ENCODE measurements at places on chromosomes 11 and 22.

DNA sequence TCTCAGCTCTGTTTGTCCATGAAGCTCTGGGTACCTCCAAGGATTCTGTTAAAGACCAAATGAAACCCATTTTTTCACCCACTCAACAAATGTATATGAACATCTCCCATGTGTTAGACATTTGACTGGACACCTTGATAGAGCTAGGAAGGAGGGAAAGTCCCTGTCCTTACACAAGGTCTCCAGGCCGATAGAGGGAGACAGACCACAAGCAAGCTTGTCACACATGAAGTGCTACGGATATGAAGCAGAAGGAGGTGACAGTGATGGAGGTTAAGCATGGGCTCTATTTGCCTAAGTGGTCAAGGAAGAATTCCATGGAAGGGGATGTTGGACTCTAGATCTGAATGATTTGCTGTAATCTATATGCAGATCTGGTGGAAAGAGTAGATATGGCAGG lies 138.5 kb downstream of the MYO18B start:
- DNase-seq: no peak

- DNase-seq: no peak
Measured at GRCh38 chr11:121235057-121235456, 57.5 kb upstream of the SC5D start.

GRCh38 chr11:72233773-72234513 lies 9.4 kb downstream of the INPPL1 start:
- no peak for DNase-seq

- no peak for DNase-seq
Measured at GRCh38 chr11:36450110-36450572, 59.9 kb downstream of the TRAF6 start.

GRCh38 chr11:61814247-61814957 lies 2.4 kb downstream of the FADS1 start:
- DNase-seq: no peak

GRCh38 chr22:45077286-45077685 lies 67.5 kb upstream of the PHF21B start:
- no peak for DNase-seq

DNA sequence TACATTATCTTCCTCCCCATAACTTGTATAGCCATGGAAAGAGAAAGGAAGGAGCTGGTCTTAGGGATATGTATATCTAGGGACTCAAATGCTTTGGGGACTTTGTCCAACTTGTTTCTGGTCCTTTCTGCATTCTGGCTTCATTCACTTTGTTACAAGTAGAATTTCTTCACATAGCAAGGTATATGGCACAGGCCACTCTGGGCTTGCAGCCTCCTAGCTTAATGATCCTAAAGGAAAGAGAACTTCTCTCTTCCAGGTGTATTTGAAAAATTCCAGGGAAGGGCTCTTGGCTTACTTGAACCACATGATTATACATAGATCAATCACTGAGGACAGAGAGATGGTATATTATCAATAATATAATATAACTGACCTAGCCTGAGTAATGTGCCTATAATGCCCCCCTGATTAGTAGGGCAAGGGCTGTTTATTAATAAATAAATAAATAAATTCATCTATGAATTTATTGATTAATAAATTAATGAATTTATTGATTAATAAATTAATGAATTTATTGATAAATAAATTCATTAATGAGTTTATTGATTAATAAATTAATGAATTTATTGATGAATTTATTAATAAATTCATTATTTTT lies 48.2 kb upstream of the CEP295 start:
- DNase-seq: no peak

DNA sequence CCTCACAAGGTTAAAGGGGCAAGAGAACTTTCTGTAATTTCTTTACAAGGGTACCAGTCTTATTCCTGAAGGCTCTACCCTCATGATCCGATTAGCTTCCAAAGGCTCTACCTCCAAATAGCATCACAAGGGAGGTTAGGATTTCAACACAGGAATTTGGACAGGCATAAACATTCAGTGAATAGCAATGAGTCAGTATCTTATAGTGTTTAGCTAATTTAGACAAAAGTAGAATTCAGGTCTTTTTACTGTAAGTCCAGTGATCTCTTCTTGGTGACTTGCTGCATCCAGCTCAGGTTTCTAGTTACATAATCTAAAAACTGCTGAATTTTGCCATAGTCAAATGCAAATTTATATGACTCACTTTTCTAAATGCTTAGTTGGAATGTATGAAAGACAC lies 1995.6 kb upstream of the RAG2 start:
- DNase-seq: no peak

DNA sequence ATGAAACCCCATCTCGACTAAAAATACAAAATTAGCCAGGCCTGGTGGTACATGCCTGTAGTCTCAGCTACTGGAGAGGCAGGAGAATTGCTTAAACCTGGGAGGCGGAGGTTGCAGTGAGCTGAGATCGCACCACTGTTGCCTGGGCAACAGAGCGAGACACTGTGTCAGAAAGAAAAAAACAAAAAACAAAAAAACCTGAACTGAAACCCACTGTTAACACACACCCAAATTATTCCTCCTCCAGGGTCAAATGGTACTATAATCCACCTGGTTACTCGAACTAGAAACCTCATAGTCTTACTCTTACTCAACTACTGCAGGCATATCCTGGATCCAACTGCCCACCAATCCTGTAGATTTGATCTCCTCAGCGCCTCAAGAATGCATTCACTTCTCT lies 35.5 kb downstream of the USP28 start:
- no peak for DNase-seq

DNA sequence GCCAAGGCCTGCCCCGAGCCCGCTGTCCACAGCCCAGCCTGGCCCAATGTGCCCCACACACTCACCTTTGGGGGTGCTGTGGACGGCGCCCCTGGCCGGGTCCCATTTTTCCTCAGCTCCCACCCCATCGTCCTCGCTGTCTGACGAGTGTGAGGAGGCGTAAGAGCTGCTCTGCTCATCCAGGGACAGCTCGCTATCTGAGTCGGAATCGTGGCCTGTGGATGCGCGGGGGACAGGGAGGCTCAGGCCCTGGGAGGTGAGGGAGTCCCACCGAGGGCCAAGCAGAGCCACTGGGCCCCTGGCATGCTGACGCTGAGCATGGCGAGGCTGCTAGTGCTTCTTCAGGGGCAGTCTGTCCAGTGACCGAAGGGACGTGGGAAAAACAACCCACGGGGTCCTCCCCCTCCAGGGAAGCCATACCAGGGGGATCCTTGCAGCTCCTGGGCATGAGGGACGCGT lies 29.7 kb downstream of the TRMU start:
- DNase-seq: no peak

DNA sequence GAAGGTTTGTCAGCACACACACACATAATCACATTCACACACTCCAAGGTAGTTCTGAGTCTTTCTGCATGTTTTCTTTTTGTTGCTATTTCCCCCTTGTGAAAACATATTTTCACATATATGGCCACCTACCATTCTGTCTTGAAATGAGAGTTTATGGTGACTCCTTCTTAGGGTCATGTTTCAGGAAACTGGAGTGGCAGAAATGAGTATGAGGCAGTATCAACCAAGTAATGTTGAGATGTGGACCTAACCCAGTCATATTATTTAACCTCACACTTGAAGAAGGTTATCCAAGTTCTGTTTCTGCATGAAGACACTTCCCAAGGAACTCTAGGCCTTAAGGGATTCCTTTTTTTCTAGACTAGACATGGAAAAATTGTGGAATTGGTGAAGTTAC lies 481.4 kb downstream of the ETS1 start:
- DNase-seq: no peak

DNA sequence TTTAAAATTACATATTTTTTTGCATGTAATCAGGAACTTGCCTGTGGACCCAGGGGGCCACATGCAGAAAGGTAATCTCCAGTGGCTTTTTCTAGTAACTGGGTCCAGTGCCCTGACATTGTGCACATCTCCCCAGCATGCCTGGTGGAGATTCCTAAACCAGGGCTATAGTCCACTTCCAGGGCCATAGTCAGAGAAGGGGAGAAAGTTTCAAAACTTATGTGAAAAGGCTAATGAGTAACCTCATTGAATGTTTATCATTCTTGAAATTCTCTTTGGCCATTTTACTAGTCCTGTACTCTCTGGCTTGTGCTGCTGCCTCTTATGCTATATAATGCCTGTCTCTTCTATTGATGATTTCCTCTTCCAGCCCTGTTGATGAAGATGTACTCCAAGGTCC lies 47.8 kb downstream of the BARX2 start:
- DNase-seq: no peak

- DNase-seq: no peak
Measured at GRCh38 chr11:108242422-108242821, 19.6 kb downstream of the ATM start.

DNA sequence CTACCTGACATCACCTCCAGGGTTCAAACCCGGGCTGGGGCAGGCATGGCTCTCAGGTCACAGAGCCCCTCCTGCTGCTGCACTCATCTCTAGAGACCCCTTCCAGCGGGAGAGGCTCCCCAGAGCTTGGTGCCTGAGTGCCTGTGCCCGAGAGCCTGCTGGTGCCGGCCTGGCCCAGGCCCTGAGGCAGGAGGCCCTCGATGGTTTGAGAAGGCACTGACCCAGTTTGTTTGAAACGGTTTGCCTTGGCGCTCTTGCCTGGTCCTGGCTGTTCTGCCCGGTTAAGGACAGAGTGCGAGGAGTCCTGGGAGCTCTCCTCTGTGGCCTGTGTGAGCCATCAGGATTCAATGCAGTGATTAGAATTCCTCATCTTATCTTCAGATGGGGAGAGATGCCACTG lies 88.9 kb downstream of the TBC1D22A start:
- DNase-seq: no peak

GRCh38 chr22:29155966-29156365 lies 49.7 kb upstream of the EMID1 start:
- DNase-seq: no peak

- DNase-seq: no peak
Measured at GRCh38 chr11:69049490-69049867, 747 bp downstream of the TPCN2 start.

DNA sequence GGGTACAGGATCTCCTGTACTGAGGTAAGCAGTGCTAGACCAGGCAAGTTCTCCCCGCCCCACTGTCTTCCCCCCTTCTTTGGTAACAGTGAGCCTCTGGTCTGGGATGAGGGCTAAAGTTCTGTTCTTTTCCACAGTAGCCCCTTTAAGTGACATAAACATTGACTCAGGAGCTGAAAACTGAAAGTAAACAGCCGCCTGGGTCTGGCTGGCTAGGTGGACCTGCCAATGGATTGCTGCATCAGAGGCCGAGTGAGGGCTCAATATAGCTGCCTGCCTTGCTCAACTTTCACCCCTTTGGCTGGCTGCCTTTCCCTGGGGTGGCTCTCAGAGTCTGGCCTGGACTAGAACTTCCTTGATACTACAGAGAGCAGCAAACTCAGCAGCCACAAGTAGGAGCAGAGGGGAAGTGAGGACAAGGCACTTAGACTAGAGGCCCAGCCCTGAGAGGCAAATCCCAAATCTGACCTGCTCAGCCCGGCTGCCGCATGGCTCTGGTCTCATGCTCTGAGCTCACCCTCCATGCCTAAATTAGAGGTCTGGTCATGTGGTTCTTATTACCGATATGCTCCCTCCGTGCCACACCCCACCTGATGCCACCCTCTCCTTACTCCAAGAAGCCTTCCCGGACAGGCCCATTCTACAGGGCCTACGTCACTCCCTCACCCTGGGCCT lies 9.6 kb upstream of the UCP3 start:
- no peak for DNase-seq

GRCh38 chr11:102421261-102421660 lies 31.3 kb downstream of the TMEM123 start:
- DNase-seq: no peak

DNA sequence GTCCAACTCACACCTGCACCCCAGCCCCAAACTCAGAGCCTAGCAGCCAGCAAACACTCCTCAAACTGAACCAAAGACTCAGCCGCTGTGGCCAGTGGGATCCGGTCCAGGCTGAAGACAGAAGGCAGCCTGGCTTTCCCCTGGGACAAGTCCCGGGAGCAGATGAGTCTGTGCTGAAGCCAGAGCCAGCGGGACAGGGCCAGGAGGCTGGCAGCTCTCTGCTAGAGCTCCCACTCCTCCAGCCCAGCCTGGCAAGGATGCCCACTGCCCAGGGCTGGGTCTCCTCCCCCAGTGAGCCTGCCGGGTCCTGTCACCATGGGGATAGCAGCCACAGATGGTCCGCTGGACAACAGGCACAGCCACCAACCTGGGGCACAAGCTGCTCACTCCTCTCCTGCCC lies 42.9 kb upstream of the PRR5 start:
- no peak for DNase-seq

- DNase-seq: no peak
Measured at GRCh38 chr11:64900263-64900678, 16.7 kb downstream of the ATG2A start.

DNA sequence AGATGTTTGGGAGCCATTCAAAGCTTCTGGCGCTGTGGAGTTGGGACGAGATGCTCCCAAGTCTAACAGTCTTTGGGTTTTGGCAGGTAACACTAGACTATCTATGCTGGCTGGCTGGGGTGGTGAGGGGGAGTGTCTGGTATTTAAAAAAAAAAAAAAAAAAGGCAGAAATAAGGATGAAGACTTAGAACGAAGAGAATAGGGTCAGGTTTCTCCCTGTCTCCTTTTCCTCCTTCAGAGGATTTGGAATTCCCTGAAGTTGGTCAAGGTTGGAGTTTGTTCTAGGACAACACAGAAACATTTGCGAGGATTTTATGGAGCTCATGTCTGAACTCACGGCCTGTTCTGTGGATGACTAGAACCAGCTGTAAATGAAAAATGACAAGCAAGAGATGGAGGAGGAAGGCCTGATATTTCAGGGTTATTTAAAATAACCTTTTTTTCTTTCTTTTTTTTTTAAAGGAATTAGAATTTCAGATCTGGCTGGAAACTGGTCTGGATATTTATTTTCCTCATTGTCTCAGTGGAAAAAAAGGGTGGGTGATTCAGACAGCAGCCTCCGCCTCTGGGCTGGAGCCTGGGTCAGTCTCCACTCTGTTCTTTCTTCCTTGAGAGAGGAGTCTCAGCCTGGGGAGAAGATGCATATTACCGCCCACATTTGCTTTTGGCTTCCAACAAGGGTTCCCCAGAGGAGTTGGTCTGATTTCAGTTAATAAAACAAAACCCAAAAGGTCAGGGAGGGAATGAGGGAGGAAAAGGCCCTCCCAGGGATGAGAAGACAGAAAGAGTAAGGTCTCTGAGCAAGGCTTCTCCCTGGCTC lies 80.1 kb downstream of the USP35 start:
- no peak for DNase-seq

- DNase-seq: no peak
Measured at GRCh38 chr22:44639891-44640617, 62.0 kb upstream of the PRR5 start.

DNA sequence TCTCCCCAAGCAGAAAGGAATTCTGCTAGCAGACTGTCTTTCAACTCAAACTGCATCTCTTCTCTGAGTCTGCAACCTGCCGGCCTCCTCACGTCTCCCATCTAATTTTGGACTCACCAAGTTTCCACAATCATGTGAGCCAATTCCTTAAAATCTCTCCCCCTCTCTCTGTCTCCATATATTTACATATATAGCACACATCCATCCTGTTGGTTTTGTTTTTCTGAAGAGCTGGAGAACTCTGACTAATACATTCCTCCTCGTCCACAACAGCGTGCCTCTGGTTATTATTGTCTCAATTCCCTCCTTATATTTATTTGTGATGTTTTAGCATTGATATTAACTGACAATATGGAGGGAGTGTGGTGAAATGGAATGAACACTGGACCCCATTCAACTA lies 29.6 kb upstream of the FJX1 start:
- no peak for DNase-seq

- no peak for DNase-seq
Measured at GRCh38 chr11:78414321-78415051, 3.1 kb downstream of the GAB2 start.

GRCh38 chr11:107731941-107732688 lies 20.3 kb upstream of the SLN start:
- DNase-seq: no peak
